C1 segment of cervical spinal cord (tissue), 14 donors: ENCODE measurements at places on chromosomes 16 and 17.

DNA sequence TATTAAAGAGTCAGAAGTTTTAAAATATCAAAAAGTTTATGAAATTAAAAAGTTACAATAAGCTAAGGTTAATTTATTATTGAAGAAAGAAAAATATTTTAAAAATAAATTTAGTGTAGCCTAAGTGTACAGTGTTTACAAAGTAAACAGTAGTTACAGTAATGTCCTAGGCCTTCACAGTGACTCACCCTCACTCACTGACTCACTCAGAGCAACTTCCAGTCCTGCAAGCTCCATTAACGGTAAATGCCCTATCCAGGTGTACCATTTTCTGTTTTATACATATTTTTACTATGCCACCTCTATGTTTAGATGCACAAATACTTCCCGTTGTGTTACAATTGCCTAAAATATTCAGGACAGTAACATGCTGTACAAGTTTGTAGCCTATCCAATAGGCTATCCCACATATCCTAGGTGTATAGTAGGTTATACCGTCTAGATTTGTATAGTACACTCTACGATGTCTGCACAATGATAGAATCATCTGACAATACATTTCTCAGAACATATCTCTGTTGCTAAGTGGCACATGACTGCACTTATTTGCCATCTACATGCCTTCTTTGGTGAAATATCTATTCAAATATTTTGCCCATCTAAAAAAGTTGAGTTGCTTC is 67.2 kb upstream of the WSB1 start:
- no peak for DNase-seq

DNA sequence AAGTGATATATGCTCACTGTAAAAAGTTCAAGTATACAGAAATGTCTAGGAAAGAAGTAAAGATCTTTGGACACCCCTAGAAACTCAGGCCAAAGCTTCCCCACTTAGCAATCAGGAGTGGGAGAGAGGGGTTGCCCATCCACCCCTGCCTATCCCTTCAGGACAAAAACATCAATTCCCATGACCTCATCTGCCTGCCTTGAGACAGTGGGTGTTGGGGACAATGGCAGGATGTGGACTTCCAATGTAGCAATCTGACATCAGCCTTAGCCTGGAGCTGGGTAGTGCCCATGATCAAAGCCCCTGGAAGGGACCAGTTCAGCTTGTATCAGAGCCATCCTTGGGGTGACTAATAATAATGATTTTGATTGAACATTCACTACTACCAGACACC is 18.1 kb downstream of the ITPRIPL2 start:
- no peak for DNase-seq

GRCh38 chr17:55983096-55983495 is 170.2 kb upstream of the ANKFN1 start:
- DNase-seq, result no peak

- no peak for DNase-seq
Measured at GRCh38 chr17:51496378-51496777, 236.0 kb downstream of the UTP18 start.

- no peak for DNase-seq
Measured at GRCh38 chr16:85225257-85225656, 113.0 kb upstream of the CIBAR2 start.

GRCh38 chr17:49422714-49423113 is 8.0 kb upstream of the PHB1 start:
- DNase-seq, result no peak

GRCh38 chr16:66520406-66521170 is 29.3 kb downstream of the TK2 start:
- no peak for DNase-seq

DNA sequence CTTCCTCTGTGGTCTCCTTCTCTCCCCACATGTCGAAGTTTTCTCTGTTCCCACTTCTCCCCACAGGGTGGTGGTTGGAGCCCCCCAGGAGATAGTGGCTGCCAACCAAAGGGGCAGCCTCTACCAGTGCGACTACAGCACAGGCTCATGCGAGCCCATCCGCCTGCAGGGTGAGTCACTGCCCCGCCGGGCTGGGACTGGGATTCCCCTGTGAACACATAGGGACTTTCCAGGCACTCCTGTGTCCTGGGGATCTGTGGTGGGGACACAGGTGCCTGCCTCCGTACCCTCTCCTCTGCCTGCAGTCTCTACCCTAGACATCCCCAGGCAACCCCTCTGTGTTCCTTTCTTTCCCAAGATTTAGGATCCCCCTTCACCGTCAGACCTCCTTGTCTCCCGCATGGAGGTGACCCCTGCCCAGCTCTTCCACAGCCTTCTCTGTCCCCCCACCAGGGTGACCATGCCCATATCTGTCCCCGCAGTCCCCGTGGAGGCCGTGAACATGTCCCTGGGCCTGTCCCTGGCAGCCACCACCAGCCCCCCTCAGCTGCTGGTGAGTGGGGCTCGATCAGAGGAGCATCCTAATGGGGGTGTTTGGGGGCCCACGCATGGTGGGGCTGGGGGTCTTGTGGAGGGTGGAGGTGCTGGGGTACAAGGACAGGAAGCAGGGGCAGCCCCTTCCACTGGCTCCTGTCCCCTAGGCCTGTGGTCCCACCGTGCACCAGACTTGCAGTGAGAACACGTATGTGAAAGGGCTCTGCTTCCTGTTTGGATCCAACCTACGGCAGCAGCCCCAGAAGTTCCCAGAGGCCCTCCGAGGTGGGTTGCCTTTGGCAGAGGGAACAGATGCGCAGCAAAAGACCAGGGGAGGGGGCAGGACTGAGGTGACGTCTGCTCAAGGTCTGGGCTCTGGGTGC is 5.8 kb downstream of the ITGAM start:
- DNase-seq, result no peak

DNA sequence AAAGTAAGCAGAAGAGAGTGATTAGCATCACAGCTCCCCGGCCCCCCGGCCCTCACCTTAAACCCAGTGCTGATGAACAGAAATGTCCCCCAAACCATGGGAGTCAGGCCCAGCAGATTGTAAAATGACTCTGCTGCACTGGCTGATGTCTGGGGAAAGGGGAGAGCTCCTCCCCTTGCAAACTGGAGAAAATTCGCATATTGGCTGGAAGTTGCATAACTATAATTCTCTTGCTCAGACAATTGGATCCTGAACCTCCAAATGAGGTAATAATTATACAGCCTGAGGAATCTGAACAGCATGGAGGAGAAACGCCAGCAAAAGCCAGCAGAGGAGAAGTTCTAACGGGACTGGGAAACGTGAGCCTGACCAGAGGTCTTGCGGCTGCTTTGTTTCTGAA is 109.7 kb downstream of the C16orf95 start:
- no peak for DNase-seq

DNA sequence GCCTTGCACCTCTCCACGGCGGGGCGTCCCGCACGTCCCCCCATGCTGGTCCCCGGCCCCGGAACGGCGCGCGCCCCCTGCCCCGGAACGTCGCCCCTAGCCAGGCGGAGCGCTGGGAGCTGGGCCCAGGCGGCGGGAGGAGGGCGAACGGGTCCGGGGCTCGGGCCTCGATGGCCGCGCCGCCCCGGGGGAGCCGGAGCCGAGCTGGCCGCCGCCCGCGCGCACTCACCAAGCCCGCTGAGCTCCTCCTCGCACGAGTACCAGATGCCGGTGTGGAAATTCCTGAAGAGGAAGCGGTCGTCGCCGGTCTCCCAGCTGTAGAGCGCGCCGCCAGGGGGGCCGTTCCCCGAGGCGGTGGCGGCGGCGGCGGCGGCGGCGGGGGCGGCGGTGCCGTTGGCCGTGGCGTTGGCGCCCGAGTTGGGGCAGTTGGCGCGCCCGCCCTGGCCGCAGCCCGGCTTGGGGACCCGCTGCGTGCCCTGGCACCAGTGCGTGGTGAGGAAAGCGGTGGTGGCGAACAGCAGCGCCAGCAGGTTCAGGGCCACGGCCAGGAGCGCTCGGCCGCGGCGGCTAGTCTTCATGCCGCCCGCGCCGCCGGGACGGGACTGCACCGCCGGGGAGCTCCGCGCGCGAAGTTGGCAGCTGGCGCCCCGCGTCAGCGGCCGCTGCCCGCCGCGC is 530 bp downstream of the GSG1L start:
- DNase-seq, result no peak

GRCh38 chr17:545156-545555 is 169.5 kb downstream of the VPS53 start:
- DNase-seq, result no peak

GRCh38 chr16:86910161-86910769 is 331.9 kb downstream of the FOXL1 start:
- DNase-seq, result no peak

DNA sequence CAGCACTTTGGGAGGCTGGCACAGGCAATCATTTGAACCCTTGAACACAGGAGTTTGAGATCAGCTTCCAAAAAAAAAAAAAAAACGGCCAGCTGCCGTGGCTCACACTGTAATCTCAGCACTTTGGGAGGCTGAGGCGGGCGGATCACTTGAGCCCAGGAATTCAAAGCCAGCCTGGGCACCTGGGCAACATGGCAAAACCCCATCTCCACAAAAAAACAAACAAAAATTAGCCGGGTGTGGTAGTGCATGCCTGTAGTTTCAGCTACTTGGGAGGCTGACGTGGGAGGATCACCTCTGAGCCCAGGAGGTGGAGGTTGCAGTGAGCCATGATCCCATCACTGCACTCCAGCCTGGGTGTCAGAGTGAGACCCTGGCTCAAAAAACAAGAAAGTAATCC is 39.0 kb downstream of the GRB2 start:
- DNase-seq, result no peak

- DNase-seq, result peak; percentile 89
Measured at GRCh38 chr17:50372758-50373556, at the start of the genes EME1 and MRPL27. Gene EME1, plus strand, starts transcription at chr17:50373229. Its CDS starts 1,980 bp downstream, at chr17:50375209. Gene MRPL27, minus strand, starts transcription at chr17:50373184. Its CDS starts 14 bp downstream, at chr17:50373170.

- DNase-seq, result no peak
Measured at GRCh38 chr16:11535494-11535893, 51.2 kb downstream of the LITAF start.

DNA sequence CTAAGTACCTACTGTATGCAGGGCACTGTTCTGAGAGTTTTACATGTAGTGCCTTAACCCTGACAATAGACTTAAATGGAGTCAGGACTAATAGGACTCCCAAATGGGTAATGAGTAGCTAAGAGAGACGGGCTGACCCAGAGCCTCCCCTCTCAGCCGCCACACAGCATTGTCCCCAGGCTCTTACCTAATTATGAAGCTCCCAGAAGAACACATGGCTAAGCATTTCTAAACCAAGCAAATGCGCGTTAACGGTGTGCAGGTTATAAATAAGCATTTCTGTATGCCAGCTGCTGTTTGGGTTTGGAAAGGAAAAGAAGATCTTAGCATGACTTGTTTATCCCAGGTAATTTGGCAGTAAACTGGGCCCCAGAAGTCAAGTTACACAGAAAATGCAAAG is 14.3 kb downstream of the KATNIP start:
- no peak for DNase-seq

GRCh38 chr16:58389724-58390123 is 2.5 kb upstream of the GINS3 start:
- no peak for DNase-seq

DNA sequence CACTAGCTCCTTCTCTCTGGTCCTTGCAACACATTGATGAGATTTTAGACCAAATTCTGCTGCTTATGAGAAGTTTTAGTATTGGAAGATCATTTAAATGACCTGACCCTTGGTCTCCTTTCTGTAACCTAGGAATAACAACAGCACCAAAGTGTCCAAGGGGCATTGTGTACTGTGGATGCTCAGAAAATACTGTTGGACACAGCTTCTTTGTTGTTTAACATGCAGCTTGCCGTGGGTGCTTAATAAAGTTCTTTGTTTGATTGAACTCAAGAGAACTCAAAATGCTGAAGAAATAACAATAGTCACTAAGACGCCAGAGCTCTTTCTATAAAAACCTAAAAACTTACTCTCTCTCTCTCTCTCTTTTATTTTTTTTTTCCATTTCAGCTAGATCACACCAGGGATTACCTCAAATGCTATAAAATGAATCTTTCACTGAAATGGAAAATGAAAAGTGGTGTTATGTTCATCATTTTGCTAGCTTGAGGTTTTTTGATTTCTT is 548.9 kb upstream of the CDH8 start:
- DNase-seq, result no peak

DNA sequence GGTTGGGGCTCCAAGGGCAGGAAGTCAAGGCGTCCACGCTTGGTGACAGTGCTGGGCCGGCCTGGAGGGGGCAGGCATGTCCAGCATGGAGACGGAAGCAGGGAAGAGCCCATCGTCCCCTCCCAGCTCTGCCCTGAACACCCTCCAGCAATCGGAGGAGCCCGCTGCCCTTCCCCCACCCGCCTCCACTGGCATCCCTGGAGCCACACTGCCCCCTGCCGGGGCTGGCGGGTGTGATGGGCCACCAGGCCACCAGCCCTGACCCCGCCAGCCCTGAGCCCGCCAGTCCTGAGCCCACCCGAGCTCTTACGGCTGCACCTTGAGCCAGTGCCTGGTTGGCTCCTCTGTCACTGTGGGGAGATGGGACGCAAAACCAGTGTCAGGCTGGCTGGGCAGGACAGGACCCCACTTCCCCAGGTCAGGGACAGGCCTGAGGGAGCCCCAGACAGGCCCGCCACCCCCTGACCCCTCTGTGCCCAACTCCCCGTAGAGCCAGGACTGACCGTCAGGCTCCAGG is 4.1 kb upstream of the CDH15 start:
- DNase-seq, result peak; percentile 67

- DNase-seq, result no peak
Measured at GRCh38 chr17:38711792-38712571, 6.9 kb downstream of the MLLT6 start.

DNA sequence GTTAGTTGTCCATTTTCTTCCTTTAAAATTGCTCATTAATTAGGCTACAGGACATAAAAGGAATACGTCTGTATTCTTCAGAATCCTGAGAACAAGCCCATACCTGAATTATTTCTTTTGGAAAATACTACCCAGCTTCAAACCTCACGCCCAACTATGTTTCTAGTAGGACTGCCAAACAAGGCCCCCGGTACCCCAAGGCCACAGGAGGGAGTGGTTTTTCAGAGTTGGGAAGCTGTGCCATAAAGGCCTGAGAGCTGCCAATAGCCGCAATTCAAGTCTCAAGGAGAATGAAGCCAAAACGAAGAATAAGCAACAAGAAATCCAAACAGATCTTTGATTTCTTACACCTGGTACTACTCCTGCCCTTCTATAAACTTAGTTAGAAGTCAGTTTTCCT is 48.3 kb downstream of the UBE2G1 start:
- no peak for DNase-seq

DNA sequence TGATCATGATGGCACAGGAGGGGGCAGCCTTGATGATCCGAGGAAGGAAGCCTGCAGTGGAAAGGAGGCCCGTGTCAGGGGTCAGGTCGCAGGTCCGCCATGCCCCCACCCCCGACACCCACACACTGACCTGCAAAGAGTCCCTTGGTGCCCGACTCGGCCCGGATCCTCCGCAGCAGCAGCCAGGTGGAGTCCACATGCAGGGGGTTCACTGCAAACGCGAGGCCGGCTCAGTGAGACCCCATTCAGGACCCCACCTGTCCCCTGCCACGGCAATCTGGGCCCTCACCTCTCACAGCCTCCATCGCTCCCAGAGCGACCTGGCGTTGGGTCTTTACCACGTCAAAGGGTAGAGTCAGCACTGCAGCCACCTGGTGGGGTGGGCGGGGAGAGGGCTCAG is 4.6 kb downstream of the SLC25A39 start:
- no peak for DNase-seq
